Renal cortical epithelial cell (primary cell): ENCODE measurements at places on chromosomes 3 and 15. TPM values are rescaled to one million over a fixed set of nuclear protein-coding genes. Genes with fewer than 3 reads are reported as not detected.

GRCh38 chr3:65597952-65598413 is 440.7 kb downstream of the MAGI1 start:
- no peak for DNase-seq

- DNase-seq = no peak
These were observed 35.0 kb upstream of the COLQ start for GRCh38 chr3:15556512-15556911.

GRCh38 chr15:40128766-40129660 is 20.3 kb upstream of the BMF start:
- DNase-seq = no peak

DNA sequence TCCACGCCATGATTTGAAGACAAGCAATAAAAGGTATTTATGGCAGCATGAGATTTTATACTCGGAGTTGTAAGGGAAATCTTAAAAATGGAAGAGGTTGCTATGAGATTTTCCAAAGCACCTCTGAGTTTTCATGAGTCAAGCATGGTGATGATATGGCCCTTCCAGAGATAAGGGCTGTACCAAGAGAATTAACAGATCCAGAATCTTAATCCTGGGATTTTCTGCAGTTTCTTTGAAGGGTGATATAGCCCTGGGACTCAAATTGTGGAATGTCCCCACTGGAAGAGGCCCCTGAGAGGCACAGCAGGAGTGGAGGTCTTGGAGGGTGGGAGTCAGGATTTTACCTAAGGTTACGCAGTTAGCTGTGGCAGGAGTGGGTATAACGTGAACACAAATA is 243.3 kb downstream of the ZNF621 start:
- no peak for DNase-seq

Gene C2CD4A
- total RNA-seq = under 0.01 and 11.7 TPM in 2 replicates

DNA sequence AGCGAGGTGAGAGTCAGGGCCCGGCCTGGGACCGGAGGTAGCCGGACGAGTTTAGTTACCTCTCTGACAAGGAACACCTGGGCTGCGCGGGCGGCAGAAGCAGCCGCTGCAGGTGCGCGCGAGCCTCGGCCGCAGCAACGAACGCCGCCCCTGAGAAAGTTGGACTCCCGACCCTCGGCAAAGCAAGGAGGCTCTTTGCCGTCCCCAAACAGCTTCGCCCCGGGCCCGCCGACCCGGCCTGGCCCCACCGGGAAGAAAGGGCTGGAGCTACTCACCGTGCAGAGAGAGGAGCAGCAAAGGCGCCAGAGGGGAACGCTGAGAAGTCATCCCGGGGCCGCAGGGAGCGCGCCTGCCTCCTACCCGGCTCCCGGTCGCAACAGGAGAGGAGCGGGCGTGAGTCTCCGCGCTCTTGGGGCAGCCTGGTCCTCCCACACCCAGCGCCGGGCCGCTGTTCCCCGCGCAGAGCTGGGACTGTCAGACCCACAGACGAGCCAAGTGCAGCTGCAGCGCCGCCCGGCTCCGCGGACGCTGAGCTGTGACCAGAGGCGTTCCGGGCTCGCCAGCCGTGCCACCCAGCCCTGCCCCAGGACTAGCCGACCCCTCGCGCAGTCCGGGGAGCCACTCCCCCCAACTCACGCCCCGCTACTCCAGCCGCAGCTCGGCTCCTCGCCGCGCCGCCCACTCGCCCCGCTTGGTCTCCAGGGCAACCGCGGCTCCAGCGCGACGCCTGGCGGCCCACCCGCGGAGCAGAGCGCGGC is at the start of gene IGSF11:
TSS of gene IGSF11 (minus strand) at position 591 of the 758 bp plus-strand sequence. CDS start at position 327, 264 bp downstream.
- peak; percentile 6 for DNase-seq

GRCh38 chr15:67174864-67175573 is 79.4 kb downstream of the AAGAB start:
- DNase-seq = peak; percentile 97

DNA sequence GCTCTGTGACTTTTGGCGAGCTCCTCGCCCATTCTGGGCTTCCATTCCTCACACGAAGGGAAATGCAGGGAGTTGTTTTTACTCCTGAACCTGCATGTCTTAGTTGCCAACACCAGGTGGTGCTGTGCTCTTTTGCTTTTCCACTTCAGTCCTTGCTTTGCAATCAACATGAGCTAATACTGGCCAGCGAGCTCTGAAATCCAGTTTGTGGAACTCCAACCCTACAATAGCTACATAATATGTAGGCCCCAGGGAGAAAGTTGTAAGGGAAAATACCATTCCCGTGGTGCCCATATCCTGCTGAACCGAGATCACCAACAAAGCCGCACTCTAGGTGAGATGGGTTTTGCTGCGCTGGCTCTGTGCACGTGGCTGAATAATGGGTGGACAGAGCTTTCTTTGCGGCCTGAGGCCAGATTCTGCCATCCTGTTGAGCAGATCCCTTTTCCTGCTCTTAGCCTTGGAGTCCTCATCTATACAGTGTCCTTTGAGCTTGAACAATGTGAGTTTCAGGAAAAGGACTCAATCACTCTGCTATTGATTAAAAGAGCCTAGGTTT is 25.0 kb downstream of the LSM3 start:
- DNase-seq = peak; percentile 84

GRCh38 chr3:110459021-110459420 is 612.6 kb upstream of the NECTIN3 start:
- no peak for DNase-seq

DNA sequence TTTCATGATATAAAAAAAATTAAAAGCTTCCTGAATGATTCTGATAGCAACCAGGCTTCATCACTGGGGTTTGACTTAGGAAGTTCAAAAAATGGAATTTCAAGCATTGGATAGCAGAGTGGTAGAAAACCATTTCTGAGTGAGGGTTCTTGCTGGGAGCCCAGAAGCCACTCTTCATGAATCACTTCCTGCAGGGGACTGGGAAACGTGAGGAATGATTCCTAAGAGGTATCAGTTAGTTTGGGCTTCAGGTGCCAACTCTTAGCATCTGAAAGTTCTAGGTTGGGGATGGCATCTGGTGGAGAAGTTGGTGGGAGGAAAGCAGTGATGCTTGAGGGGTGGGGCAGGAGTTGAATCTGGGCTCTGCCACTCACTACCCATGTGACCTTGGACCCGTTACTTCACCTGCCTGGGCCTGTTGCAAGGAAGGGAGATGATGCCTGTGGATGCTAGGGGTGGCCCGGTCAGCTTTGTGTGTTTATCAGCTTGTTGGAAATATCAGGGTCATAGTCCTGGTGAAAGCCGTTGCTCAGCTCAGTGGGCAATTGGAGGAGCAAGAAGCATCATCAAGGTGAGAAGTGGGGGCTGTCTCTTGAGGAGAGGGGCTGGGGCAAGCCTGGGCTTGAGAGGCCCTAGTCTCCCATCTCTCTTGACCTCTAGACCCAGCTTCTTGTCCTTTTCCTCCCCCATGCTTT is 37.0 kb upstream of the TNFAIP8L3 start:
- no peak for DNase-seq

Gene ANKRD34C
- total RNA-seq = not detected in 2 replicates

DNA sequence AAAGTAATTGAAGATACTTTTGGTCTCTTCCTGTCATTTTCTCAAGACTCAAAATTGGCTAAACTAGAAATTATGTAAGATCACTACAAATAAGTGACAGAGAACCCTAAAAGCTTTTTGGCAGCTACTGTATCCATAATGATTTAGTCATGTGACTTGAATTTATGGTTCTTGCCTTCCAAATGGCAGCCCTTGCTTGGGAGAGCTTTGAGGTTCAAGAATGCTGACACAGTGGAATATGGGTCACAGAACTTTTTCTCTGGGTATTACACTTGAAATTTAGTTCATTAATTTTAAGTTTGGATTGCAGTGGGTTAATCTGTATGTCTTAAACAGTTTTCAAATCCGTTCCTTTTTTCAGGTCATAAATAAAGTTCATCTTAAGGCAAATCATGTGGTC is 14.0 kb downstream of the LMLN start:
- no peak for DNase-seq

DNA sequence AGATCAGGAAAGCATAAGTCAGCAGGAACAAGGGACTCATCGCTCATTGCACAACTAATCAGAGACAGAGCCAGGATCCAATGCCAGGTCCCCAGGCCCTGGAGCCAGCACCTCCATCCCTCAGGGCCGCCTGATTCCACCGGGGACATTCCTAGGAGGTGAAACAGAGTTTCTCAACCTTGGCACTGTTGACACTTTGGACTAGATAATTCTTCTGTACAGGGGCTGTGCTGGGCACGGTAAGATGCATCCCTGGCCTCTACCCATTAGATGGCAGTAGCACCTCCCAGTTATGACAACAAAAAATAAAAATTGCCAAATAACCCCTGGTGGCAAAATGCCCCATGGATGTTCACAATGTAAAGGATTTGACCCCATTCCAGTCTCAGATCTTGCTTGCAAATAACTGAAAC is 127.7 kb downstream of the MTHFS start:
- peak; percentile 15 for DNase-seq

DNA sequence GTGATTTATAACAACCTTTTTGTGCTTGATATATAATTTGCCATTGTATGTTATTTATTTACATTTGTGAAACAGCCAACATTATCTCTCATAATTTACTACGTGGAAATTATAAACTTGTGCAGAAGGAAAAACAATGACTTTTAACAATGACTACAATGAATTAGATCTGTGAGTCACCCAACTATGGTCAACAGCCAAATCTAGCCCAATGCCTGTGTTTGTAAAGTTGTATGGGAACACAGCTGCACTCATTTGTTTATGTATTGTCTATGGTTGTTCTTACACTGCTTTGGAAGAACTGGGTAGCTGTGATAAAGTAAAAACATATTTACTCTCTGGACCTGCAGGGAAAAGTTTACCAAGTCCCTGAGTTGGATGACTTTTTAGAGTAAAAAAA is 110.4 kb downstream of the OTOL1 start:
- no peak for DNase-seq

Gene CTXND1
- total RNA-seq = not detected in 2 replicates

Gene RHOV
- 0.45 and 1.6 TPM in 2 replicates for total RNA-seq

GRCh38 chr15:50854601-50855490 is 53.6 kb upstream of the AP4E1 start:
- DNase-seq = peak; percentile 96

Gene FSD2
- total RNA-seq = 0.17 TPM in 1 of 2 replicates, not detected in the other

- no peak for DNase-seq
These were observed 118.3 kb upstream of the TUSC7 start for GRCh38 chr3:116591236-116591635.

Gene LRTM1
- not detected in 2 replicates for total RNA-seq

Gene NR2F2
- 6.1 and 37.3 TPM in 2 replicates for total RNA-seq

Gene VWA5B2
- total RNA-seq = 0.10 TPM in 1 of 2 replicates, not detected in the other

DNA sequence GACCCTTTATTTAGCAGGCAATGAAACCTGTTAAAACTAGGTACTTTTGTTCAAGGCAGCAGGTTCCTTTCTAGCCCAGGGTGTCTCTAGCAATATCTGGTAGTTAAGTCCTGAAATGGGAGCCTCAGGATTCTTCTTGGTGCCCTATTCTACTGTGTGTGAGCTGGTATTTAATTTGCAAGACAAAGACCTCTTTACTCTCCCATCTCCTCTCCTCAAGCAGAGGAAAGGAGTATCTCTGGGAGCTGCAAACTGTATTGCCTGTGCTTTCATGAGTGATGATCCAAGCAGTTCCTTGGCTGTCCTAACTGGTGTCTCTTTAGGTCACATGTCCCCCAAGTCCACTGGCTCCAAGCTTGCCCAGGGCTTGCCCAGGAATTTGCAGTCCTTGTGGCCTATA is 188.2 kb downstream of the SI start:
- DNase-seq = no peak

- DNase-seq = no peak
These were observed 489.1 kb upstream of the CFAP20DC start for GRCh38 chr3:59538753-59539432.

- DNase-seq = no peak
These were observed 177.0 kb upstream of the TBL1XR1 start for GRCh38 chr3:177374323-177374722.

- no peak for DNase-seq
These were observed 48.9 kb downstream of the UMPS start for GRCh38 chr3:124779116-124779515.

GRCh38 chr15:91915576-91915975 is 62.1 kb downstream of the SLCO3A1 start:
- peak; percentile 51 for DNase-seq

- no peak for DNase-seq
These were observed 689.0 kb downstream of the NTRK3 start for GRCh38 chr15:87567406-87568030.

Gene CCDC39
- under 0.01 and 0.10 TPM in 2 replicates for total RNA-seq

DNA sequence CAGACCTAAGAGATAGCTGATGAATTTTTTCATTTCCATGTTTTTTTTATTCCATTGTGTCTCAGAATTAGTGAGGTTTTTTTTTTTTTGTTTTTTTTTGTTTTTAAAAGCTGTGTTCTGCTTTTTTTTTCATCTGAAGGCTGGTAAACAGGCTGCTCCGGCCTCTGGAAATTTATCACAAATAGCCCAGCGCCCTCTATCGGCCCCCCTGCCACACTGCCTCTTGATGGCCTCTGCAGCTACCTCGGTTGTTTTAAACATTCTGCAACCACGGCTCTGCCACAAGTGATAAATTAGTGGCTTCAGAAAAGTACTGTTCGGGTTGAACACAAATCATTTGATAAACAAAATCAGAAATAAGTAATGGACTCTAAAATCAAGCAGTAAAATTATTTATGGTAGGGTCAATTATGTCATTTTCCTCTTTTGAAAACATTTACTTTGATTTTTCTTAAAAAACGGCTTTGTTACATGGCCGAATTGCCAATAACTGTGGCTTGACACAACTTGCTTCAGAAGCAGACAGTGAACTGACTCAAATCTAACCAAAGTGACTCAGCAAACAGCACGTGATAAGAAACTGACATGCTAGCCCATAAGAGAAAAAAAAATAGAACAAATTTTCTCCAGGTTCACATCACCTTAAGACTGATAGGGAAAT is 87.8 kb downstream of the RSL24D1 start:
- DNase-seq = peak; percentile 38

Gene PIF1
- total RNA-seq = 0.60 and 5.7 TPM in 2 replicates

- no peak for DNase-seq
These were observed 20.4 kb upstream of the RIOX2 start for GRCh38 chr3:97992547-97993173.

Gene MED12L
- under 0.01 and 0.30 TPM in 2 replicates for total RNA-seq

DNA sequence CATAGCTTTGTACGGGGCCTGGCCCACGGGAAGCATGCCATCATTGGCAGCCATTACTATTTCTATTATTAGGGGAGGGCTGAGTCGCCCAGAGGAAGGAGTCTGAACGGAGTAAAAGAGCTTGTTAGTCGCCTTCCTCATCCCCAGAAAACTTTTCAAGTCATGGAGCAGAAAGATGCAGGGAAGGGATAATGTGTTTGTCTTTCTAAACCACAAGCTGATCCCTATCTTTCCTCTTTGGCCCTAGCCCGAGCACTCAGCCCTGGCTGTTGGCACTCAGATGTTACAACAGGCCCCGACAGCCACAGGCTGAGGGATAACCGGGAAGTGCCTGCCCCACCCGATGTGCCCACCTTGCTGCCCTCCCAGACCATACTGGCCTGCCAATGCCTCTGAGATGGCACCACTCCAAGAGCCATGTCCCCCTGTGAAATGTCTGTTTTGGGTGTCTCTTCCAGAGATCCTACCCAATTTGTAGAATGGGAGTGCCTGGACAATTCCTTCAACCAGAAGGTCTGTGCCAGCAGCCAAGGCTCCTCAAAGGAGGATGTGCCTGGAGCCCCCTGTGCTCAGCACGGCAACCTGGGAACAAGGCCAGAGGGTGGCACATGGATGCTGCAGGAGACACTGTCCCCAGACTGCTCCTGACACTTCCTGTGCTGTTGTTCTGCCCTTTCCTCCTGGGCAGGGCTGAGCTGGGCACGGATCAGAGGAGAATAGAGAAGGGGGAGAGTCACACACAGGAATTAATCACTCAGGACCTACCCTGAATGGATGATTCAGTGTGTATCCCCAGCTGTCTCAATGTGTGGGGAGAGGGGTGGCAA is 10.8 kb downstream of the PAK6 start:
- DNase-seq = no peak

Gene CCR8
- 1.0 TPM in 1 of 2 replicates, not detected in the other for total RNA-seq
